ENCODE measurements at places on chromosomes 11 and 22. TPM values are rescaled to one million over a fixed set of nuclear protein-coding genes. Genes with fewer than 3 reads are reported as not detected.

The CATSPER1 gene
- total RNA-seq: 0.26 TPM

The CCDC15 gene
- total RNA-seq: 1.8 TPM

The MS4A6E gene
- total RNA-seq: not detected

The PTPN5 gene
- not detected for total RNA-seq

The STIM1 gene
- total RNA-seq: 60.8 TPM
